Umbilical cord (tissue), 2 donors: ENCODE measurements at places on chromosomes 16 and 17.

GRCh38 chr17:8628609-8629169, 1.8 kb downstream of the MYH10 start:
- peak; percentile 60 for DNase-seq

GRCh38 chr17:82351713-82352488, 7.1 kb upstream of the TEX19 start:
- peak; percentile 86 for DNase-seq

DNA sequence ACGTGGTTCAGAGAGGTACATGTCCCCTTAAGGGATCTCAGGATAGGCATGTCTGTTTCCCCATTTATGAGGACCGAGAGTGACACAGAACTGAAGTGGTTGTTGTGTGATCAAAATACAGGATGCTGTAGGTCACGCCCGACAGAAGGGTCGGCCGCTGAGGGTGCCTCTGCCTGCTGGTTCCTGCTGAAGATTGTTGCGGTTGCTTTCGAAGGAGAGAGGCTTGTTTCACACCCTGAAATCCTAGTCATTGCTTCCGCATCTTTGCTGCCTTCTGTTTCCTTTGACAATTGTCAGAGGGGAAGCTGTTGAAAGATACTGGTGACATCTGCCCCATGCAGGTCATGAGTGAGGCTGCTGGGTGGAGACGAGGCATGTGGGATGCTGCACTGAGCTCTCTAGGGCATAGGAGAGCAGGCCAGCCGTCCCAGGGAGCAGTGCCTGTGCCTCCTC, 3.8 kb upstream of the NAT9 start:
- DNase-seq = peak; percentile 44

GRCh38 chr16:58464916-58465731, 34.8 kb upstream of the NDRG4 start:
- DNase-seq = no peak

DNA sequence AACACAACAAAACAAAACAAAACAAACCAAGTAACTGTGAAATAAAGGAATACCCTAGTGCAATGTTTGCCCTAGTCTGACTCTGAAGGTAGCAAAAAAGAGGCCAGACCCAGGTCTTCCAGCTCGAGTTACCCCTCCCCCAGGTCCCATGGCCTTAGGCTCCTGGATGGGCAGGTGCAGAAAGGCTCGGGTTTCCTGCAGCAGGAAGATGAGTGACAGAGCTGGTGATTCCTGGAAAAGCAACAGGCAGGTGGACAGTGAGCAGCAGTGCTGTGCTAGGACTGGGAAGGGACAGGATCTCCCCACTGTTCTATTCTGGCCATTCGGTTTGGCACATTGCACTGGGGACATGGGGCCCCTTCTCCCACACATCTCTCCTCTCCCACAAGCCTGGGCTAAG, 42.9 kb upstream of the MRTFB start:
- no peak for DNase-seq

- peak; percentile 76 for DNase-seq
These were observed 19.2 kb upstream of the ZFHX3 start for GRCh38 chr16:73066927-73067670.

DNA sequence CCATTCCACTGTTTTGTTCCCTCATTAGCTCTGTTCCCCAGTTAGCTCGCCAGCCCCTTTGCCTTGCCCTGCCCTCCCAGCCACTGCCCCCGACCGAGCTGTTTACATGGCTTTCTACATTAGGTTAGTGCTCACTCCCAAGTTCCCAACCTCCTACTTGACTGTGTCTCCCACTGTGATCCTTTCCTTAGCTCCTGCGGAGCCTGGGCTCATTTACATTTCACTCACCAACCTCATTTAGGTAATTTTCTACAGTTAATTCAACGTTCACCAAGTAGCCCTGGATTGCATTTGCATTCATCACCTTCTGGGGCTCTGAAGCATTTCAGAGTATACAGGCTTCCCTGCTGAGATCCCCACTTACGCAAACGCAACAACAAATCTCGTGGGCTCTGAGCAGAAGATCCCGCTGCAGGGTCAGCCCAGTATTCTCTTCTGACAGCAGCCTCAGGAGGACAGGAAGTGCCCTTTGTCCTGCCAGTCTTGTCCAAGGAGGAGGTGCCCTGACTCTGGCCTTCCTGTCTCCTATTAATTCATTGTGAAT, 325.8 kb upstream of the CCL2 start:
- DNase-seq = no peak

DNA sequence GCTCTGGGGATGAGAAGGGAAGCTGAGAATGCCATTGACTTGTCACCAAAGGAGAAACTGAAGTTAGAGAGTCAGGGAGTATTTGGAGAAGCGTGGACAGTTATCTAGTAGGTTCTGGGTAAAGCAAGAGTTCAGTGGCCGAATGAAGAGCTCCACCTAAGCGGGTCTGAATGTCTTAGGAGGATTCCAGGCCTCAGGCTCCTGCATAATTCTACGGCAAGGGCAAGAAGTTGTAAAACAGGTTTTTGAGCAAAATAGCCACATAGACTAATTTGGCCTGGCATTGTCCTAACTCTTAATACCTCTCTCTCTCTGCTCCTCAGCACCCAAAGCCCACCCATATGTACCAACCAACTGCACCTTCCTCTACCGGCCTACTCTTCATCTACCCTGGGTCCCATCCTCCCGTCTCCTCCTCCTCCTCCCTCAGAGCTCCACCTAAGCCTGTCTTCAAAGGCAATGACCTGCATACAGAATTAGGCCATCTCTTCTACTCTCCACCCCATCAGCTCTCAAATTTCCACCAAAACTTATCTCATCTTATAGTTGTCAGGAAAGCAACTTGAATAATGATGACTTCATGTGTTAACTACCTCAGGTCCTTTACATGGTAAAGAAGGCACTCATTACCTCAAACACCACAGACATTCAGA, 42.0 kb upstream of the KCNJ2 start:
- DNase-seq = no peak

- peak; percentile 91 for DNase-seq
These were observed at the start of gene KCNJ2 for GRCh38 chr17:70168977-70169708. TSS of gene KCNJ2 (plus strand) at chr17:70169532. CDS start at chr17:70175040, 5,508 bp downstream.

DNA sequence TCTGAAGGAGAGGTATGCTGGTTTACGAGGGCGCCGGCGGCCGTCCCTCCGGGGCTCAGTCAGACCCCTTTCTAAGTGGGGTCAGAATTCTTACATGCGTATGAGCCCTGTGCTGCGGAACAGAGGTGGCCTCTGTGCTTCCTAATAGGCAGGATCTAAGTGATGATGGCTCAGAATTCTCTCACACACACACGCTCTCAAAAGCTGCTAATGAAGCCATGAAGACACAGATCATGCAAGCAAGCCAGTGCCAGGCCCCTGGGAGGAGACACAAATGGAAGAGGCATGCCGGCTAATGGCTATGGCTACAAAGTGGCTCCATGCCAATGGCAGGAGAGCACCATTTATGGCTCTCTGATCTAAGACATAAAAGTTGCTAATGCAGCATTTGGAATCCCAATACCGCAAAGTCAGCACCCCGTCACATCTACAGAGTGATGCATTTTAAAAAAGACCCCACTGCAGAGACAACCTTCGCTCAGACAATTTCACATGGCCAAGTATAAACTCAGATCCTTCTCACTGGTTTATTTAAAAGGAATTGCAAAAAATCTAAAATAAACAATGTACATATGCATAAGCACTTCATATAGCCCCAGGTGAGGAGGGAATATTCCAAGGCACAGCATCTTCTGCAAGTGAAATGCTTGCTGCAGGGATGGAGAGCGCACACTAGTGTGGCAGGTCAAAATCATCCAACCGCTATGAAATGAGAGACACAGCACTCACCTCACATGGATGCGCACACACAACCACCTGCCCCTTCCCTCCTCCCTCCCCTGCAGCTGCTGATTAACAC, 24.5 kb downstream of the NPLOC4 start:
- no peak for DNase-seq

DNA sequence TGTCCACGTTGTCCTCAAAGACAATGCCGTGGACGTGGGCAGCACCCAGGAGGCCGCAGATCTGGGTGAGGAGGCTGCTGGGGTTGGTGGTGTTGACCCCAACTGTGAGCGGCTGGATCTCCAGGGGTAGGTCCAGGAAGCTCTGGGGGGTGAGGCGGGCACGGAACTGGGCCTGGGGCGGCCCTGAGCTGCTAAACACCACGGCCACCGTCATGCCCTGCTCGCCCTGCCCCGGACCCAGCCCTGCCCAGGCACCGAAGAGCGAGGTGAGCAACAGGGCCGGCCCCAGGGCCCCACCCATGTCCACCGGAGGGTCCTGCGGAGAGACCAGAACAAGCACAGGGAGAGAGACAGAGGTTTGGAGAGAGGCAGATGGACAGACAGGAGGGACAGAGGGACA, 4.9 kb downstream of the GRIN2C start:
- no peak for DNase-seq
